Bronchial epithelial cell (primary cell): ENCODE measurements at places on chromosomes 1 and 21. TPM values are rescaled to one million over a fixed set of nuclear protein-coding genes. Genes with fewer than 3 reads are reported as not detected.
A peak's percentile ranks its signal among the peaks of the same experiment; 100 is the strongest.

RBM11 gene
- total RNA-seq: 0.26 and 0.51 TPM in 2 replicates

GRCh38 chr1:160954158-160955104 is at the start of gene ITLN2:
Gene ITLN2 (minus strand): TSS chr1:160954809. CDS start chr1:160954741, 68 bp downstream.
- peak; percentile 47 for DNase-seq

DNA sequence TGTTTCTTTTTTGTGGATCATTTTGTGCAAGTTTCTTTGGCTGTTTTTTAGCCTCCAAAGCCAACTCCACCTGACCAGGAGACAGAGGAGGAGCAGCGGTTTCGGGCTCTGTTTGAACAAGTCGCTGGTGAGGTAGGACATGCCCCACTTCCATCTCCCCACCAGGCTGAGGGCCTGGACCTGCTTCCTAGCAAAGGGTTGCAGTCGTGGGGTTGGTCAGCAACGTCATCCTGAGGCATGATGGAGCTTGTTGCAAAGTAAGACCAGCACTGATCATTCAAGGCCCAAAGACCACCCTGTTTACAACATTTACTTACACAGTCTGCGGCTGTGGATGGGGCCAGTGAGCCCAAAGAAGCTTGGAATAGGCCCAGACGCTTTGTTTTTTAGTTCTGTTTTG is 40.3 kb downstream of the CAPN9 start:
- no peak for DNase-seq

MYOG gene
- total RNA-seq: not detected in 2 replicates

- peak; percentile 19 for DNase-seq
These were observed 187.7 kb upstream of the USP24 start for GRCh38 chr1:55402671-55403464.

DNA sequence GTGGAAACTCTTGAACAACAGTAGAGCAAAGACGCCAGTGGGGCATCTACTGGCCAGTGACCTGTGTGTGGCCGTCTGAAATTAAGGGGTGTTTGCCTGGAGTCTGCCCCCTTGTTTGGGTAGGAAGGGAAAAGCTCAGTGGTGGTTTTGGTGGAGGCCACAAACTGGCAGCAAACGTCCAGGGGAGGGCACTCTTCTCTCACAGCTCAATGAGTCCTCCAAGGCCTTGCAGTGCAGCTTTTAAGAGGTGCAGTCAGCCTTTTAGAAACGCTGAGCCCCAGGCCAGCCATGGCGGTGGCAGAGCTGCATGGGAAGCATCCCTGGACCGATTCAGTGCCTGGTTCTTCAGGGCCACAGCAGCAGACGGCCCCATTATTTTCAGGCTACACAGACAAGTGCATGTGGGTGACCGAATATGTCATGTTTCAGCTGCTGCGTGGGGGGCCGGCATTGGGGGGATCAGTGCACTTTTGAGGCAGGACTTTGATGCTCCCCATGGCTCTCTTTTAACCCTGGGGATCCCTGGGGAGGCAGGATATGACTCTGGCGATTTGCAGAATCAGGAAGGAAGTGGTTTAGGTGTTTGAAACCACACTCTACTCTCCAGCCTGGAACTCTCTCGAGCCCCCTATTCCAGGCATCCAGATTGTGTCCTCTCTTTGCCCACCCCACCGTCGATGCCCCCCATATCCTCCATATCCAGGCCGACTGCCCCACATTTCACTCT is 414.0 kb downstream of the PRDM2 start:
- peak; percentile 62 for DNase-seq
